ENCODE measurements at places on chromosomes 11 and 22.

GRCh38 chr11:127275774-127276173 is 275.2 kb upstream of the KIRREL3 start:
- no peak for DNase-seq

DNA sequence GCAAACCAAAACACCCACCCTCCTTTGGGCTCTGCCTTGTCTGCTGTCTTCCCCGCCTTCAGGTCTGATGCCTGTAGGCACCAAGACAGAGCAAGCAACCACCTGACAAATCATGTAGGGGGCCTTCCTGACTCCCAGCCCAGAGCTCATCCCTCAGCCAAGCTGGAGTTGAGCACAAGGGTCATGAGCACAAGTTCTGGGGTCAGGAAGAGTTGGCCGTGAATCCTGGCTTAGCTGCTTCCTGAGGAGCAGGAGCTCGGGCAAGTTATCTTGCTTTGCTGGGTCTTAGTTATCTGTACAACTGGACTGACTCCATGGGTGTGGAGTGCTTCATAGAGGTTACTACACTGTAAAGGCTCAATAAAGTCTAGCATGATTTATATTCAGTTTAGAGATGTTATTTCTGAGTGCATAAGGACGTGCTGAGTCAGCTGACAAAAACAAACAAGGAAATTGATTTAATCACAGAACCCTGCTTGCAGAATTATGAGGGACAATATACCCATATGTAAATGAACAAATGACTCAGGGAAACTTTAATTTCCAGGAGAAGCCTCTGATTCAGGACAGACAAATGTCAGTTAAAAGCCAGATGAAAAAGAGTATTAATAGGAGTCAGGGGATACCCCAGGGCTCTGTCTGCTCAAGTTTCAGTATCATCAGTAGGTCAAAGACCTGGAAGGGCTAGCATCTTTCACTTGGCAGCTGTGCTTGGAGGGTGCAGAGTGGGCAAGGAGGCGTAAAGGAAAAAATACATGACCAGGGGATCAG is 15.0 kb upstream of the APOA1 start:
- DNase-seq, result no peak

DNA sequence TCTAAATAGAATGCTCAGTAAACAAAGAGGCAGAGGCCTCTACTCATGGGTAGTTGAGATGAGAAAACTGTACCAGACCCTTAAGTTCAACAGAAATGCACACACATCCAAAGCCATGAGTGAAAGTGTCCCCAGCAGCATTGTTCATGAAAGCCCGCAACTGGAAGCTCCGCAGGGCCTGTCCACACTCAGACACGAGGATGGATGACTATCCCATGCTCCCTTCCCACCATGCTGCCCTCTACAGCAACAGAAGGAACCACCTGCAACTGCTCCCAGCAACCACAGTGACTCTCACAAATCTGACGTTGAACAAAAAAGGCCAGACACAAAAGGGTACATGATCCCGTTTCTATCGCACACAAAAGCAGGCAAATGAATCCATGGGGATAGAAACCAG is 76.9 kb upstream of the ANO1 start:
- DNase-seq, result no peak

DNA sequence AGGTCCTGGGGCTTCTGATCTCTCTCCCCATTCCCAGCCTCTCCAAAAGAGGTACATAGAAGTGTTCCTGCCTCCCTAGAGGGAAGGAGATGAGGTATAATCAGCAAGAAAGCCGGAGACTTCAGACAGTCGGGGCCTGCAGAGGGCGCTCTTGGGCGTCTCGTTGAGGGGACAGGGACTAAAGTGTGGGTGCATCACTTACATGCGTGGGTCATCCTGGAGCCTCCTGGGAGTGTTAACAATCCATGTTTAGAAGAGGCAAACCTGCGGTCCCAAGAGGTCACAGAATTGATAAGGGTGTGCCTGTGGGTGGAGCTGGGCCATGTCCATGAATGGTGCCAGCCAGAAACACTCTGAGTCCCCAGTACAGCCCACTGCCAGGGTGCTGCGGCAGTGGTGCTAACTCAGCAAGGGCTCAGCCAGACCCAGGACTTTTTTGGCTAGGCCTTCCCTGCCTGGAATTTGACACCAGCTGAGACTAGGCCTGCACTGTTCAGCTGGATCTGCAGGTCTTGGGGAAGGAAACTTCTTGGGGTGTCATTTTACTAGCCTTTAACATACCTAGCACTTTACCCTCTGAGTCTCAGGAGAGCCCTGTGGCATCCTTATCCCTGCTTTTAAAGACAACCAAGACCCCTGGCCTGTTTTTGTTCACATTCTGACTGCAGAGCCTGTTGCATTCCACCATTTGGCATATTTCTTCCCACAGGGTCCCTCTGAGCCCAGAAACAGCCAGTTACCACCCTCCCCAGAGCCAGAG is 5.5 kb downstream of the YDJC start:
- peak; percentile 41 for DNase-seq

GRCh38 chr11:94184846-94185245 is 56.2 kb downstream of the PANX1 start:
- DNase-seq, result no peak

- no peak for DNase-seq
Measured at GRCh38 chr22:20223421-20224255, 44.5 kb downstream of the RTN4R start.

GRCh38 chr11:13280092-13280722 is 2.6 kb downstream of the BMAL1 start:
- no peak for DNase-seq

GRCh38 chr11:103805688-103806009 is 230.8 kb upstream of the DDI1 start:
- DNase-seq, result no peak

DNA sequence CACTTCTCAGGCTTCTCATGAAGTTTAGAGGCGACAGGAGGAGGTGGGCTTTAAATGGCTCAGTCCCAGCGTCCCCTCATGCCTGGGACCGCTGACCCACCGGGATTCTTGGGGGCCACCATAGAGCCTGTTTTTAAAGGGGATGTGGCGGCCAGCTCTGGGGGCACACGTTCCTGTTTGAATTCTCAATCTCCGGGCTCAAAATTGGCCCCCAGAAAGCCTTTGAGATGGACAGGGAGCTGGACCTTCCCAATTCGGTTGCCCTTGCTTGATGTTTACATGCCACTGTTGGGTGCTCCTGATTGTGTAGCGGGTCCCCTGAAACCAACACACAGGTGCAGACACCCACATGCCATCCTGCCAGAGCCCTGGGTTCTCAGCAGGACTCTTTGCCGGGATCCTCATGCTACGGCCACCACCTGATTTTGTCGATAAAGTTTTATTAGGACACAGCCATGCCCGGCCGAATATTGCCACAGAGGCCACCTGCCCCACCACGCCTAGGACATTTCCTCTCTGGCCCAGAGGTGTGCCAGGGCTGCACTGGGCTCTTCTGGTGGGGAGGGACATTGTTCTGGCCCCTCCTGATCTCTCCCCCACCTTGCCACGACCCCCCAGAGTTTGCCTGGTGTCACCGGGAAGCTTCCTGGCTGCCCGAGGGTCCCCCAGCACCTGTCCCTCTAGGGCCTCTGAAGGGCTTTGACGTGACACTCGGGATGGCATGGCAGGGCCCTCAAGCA is 71.6 kb downstream of the KCNQ1 start:
- no peak for DNase-seq

DNA sequence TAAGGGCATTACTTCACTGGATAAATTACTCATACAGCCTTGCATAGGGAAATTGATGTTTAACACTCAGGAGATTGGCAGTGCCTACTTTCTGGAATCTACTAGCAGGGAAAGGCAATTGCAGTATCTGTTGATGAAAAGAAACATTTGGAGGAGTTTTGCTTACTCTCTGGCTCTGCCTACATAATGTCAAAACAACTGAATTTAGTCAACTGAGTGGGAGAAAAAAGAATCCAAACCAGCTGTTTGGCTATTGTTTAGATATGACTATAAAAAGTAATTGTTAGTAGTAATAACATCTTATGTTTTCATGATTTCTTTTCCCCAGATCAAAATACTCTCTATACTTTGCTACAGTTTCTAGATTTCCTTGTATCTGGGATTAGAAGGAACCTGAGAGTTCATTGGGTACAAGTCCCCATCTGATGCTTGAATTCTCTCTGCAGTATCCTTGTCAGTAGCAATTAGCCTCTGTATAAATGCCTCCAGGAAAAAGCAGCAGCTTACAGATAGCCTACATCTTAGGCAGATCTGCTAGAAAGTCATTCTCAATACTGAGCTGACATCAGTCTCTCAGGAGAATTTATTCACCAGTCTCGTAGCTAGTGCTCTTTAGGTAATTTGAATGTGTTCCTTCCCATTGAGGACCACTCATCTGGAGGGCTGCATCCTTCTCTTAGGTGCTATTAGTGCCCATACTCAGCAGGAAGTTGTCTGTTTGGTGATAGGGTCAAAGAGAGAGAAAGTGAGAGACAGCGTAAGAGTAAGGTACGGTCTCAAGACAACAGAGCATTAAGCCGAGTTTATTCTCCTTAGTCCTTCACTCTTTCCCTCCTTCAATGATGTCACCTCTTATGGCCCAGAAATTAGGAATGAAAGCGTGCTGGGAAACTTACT is 185.9 kb upstream of the CCDC90B start:
- DNase-seq, result no peak

GRCh38 chr11:15839061-15839460 is 517.3 kb downstream of the SOX6 start:
- no peak for DNase-seq

DNA sequence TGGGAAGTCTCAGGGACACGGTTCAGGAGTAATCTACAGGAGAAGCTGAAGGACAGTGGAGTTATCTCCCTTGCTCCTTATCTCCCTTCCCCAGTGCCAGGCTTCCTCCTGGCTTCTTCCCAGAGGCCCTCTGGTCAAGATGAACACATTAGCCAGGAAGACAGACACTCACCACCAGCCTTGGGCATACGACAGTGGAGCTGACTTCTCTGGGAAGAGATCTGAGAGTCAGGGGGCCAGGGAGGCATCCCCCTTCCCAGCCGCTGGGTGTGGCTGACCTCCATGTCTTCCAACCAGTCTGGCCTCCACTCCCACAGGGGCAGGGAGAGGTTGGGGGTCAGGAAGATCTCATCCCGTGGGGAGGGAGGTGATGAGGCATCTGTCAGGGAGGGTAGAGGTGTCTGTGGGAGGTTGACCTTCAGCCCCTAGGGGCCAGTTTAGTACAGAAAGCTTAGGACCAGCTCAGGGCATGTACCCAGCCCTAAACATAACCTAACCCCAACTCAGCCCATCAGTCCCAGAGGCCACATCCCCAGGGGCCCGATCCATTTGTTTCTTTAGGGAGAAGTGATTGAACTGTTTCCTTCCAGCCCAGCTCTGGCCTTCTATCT is 12.7 kb downstream of the ROBO4 start:
- no peak for DNase-seq

GRCh38 chr22:42410708-42411107 is 21.5 kb downstream of the NFAM1 start:
- DNase-seq, result no peak

GRCh38 chr11:72808331-72808798 is 5.8 kb upstream of the ATG16L2 start:
- DNase-seq, result no peak

DNA sequence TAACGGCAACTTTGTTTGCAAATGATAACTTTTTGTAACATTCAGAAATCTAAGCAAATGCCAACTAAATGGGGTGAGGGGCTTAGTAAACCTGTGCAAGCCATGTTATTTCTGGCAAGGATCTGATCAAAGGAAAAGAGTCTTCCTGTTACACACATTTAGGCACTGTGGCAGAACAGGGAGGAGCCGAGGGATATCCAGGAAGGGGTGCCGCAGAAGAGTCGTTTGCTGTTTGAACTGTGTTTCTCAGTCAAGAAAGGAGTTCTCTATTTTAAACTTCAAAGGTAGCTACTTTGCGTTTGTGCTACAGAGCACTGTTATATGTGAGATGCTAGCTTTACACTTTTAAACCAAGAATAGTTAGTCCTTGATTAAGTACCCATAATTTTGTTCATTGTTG is 175.5 kb downstream of the ETS1 start:
- no peak for DNase-seq

DNA sequence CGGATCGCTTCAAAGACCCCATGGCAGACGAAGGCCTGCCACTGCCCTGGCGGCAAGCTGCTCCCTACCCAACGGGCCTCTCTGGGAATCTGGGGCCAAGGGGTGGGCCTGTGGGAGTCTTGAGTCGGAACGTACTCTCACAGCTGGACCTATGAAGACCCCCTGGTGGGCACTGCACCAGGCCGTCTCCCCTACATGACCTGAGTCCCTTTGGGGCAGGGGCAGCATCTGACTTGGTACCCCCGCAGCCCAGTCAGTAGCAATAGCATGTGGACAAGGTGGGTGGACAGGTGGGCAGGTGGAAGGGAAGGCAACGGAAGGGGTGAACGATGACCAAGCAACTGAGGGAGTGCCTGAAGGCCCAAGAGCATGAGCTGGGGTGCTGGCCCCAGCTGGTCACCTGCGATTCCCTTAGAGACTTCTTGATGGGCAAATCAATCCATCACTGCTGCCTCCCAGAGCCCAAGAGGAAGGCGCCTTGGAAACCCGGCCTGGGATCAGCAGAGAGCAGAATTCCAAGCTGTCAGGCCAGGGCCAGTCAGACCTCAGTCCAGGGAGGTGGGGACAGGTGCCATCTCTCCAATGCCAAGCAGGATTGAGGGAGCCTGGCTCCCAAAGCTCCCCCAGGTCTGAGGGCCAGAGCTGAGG is 35.3 kb downstream of the ARAP1 start:
- no peak for DNase-seq

GRCh38 chr11:44329472-44330230 is 19.7 kb upstream of the ALX4 start:
- no peak for DNase-seq

- DNase-seq, result no peak
Measured at GRCh38 chr22:36015811-36016529, 12.7 kb downstream of the RBFOX2 start.

GRCh38 chr11:117815262-117815803 is 9.2 kb downstream of the FXYD2 start:
- peak; percentile 46 for DNase-seq

- DNase-seq, result no peak
Measured at GRCh38 chr22:37426706-37427134, 559 bp downstream of the ELFN2 start.

DNA sequence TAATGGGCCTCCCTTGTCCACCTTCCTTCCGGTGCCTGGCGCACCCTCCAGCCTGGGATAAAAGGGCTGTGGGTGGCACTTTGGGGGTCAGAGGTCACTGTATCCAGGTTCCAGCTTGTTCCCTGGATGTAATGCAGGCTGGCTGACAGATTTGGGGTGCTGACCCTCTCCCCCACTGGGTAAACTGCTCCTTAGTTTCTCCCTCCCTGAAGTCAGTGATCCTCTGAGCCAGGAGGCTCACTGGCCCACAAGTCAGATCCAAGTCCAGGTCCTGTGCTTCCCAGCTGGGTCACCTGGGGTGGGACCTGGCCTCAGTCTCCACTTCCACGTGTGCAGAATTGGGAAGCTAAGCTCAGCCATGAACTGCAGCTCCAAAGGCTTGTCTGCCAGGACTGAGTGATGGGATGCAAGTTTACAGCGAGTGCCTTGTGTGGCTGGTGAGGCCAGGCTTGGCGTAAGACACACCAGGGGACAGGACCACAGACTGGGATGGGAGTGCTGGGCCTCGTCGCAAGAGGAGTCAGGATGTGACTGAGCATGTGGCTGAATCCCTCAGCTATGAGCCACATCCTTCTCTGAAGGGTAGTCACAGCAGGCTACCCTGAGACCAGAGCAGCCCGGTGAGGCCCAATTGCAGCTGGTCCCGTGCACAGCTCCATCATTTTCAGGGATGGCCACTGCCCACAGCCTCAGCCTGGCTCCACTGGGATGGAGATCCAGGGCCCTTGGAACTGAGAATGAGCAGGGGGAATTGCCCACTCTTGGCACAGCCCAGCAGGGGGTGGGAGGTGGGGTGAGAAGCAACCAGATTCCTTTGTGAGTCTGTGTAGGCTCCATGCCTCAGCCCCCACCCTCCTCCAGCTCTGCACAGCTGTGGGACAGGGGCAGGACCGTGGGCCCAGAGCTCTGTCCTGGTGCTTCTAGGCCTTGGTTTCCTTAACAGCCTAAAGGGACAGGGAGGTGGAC is 7.2 kb downstream of the SHISA8 start:
- no peak for DNase-seq

Data from stimulated activated CD4-positive, alpha-beta T cell treated with anti-CD3 and anti-CD28 coated beads, Interleukin-12 subunit alpha, Interleukin-12 subunit beta, amount 100 ng/mL, for 24 hours (primary cell).